ENCODE measurements at places on chromosomes 12 and 14.
A peak's percentile ranks its signal among the peaks of the same experiment; 100 is the strongest.

DNA sequence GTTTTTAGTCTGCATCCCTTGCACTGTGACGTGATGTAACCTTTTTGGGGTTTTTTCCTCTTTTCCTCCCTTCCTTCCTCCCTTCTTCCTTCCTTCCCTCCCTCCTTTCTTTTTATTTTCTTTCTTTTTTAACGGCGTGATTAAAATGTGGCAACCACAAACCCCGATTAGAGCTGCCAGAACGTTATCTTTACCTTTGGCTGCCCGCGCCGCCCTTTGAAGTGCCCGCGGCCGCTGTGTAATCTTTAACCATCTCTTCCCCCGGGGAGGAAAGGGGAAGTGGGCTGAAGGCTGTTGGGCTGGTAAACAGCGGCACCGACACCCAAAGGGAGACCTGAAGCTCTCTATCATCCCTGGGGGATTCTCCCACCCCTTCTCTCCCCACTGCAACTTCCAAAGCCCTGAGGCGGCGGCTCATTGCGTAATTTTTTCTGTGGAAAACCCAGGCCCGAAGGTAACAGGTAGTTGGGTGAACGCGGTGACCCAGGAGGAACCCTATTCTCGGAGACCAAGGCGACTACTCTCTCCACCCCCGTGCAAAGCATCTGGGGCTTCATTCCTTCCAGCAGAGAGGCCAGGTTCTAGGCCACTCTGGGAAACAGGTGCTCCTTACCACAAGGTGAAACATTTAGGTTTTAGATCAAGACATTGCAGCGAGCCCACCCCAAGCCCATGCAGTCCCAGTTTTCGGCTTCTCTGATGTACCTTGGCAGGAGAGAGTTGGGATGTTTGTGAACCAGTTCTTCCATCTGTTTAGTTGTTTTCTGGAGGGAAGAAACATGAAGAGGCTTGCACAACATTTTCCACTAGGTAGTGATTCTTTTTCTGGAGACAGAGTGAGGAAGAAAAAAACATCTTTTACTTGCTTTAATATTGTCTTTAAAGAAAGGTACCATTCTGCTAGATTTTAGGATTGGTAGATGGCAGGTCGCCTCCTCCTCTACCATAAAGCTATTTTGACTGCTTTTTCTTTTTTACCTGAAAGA lies 1.5 kb downstream of the LGR5 start:
- DNase-seq, result no peak

DNA sequence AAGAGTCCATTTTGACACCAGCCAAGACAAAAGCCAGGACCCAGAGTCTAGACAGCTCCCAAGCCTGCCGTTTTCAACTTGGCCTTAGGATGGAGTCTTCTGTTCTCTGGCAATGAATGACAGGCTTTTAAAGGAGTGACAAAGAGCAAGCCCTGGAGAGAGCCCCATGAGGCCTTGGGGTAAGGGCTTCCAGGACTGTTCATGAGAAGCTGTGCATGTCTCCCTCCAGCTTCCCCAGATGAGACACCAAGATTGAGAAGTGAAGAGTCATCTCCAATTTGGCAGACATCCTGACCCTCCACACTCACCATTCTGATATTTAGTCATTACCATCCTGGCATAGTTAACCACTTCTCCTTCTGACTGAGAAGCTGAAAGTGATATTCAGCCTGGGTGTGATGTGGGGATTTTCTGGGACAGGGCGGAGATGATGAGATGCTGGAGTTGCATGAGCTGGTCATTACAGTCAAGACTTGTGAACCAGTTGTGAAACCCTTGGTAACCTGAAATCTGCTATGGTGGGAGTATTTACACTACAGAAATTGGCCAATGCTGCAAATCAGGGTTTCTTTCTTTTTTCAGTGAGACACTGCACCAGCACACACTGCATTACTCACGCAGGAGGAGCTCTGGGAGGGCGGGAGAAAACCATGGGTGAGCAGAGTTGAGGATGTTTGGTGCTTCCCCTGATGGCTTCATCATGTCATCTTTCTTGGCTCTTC lies 77.8 kb downstream of the VCPKMT start:
- peak; percentile 92 for DNase-seq

DNA sequence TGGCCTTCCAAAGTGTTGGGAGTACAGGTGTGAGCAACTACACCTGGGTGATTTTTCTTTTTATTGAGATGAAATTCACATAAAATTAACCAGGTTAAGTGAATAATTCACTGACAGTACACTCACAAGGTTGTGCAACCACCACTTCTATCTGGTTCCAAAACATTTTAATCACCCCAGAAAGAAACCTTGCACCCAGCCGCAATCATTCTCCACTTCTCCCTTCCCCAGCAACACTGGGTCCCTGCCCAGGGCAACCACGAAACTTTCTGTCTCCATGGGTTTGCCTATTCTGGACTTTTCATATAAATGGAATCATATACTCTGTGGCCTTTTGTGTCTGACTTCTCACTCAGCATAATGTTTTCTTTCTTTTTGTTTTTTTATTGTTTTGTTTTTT lies 26.3 kb upstream of the MLXIP start:
- no peak for DNase-seq

DNA sequence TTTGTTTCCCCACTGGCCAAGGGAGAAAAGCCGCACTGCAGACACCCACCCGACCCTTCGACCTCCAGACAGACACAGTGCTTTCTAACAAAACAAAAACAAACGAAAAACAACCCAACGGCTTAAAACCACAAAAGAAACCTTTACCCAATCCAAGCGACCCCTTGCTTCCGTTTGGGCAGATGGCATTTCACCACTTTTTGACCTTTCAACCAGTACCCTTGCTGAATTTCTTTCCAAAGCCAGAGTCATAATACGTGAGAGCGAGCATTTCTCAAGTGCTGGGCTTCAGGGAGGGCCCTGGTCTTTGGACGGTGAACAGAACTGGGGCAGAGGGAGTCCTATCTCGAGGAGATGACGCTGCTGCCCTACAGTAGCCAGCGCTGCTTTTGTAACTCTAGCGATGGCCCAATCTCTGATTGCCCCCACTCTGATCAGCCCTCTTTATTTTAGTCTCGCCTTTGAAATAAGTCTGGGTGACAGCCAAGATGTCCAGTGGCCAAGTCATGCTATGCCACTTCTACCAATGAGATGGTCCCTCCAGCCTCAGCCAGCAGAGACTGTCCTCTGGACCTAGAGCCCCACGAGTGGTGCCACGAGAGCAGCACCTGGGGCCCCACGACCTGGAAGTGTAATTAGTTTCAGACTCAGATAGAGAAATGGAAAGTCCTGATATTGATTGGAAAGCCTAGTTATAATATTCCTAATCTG lies 21.9 kb upstream of the ADIPOR2 start:
- DNase-seq, result no peak

DNA sequence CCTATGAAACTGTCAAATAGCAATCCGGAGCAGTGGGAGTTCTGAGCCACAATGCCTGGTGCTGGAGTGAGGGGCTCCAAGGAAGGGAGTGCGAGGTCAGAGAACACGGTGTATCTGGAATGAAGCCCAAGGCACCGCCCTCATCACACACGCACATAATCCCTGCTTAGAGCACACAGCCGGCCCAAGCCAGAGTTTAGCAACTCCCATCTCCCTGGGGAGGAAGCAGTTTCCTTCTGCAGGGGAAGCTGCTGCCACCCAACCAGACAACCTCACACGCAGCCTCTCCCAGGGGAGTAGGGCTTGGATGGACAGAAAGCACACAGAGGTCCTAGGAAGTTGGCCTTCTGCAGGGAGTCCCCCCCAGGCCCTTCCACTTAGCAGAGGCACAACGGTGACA lies 31.3 kb downstream of the ACTN1 start:
- no peak for DNase-seq

GRCh38 chr14:99551034-99551922 lies 52.7 kb downstream of the CCDC85C start:
- no peak for DNase-seq

DNA sequence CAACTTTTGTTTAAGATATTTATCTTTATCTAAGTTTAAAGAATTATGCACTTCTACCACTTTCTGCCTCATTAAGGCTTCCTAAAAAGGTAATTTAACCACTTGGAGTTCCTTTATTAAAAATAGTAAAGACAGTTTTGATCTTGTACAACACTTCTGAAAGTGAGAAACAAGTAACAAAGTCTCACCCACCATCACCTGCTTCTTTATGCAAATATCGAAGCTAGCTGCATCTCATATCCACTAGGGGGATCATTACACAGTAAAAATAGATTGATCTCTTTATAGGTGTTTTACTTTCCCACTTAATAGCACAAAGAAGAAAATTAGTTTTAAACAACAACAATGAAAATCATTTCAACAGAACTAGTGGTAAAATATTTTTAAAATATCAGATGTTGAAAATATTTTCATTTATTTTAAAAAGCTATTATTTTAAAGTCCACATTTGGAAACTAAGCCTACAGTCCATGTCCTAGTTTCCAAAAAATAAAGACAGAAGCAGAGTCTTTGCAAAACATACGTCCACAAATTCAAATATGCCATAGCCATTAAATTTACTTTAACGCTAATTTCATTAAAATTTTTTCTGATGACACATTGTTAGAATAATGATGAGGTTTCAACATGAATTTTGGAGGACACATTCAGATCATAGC lies 160.0 kb upstream of the SOX5 start:
- DNase-seq, result no peak
